Bronchial epithelial cell (primary cell): ENCODE measurements at places on chromosomes 16 and 17. TPM values are rescaled to one million over a fixed set of nuclear protein-coding genes. Genes with fewer than 3 reads are reported as not detected.

P2RX5 gene
- total RNA-seq = 0.38 and 0.53 TPM in 2 replicates

DLX4 gene
- not detected in 2 replicates for total RNA-seq

CPHXL2 gene
- not detected in 2 replicates for total RNA-seq

TP53TG3B gene
- total RNA-seq = not detected in 2 replicates

EVPLL gene
- total RNA-seq = 10.3 and 14.6 TPM in 2 replicates
